ENCODE measurements at places on chromosomes 2 and 18. TPM values are rescaled to one million over a fixed set of nuclear protein-coding genes. Genes with fewer than 3 reads are reported as not detected.

- peak; percentile 30 for DNase-seq
Observed at GRCh38 chr2:149313512-149313972, 16.8 kb upstream of the LYPD6 start.

DNA sequence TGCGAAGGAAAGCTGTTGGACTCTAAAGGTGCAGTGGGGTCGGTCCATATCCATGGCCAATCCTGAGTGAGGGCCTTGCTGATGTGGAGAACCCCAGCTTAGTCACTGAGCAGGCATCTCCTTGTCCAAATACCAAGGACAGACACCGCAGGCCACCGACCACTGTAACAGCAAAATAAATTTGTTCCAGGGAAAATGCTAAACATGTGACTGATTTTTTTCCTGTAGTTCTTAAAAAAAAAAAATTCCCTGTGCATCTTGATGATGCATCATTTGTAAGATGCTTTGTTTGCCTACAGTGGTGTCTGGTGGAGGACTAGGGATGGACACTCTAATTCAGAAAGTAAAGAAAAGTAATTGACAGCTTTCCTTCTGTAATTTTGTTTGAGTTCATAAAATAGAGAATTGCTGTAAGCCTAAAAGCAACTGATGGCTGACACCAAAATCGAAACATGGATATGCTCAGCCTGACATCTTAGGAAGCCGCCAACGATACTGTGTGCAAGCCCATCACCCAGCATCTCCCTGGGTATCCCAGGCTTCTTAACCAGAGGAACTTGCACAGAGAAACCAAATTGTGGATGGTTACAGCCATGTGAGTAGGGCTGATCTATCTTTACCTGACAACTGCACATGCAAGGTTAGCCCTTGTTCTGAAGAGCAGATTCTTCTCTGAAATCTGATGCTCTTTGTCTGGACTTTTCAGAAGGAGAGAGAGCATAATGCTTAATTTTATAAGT lies 188.6 kb downstream of the ARL4C start:
- peak; percentile 44 for DNase-seq

- no peak for DNase-seq
Observed at GRCh38 chr2:42286268-42286946, 74.6 kb downstream of the COX7A2L start.

DNA sequence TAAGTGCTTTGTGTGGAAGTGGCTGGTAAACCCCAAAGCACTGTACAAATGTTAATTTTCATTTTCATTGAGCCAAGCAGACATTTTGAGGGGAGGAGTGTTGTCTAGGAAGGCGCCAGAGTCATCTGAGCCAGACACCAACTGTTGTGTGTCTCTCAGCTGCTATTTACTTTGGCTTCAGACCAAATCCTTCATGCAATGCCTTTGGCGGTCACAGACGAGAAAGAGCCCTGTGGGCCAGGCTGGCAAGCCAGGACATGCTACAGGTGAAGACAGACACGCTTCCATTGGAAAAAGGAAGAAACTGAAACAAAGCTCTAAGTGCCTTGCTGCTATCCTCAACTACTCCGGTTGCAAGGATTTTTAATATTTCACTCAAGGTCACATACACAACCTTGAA lies 115.4 kb upstream of the CDC42EP3 start:
- no peak for DNase-seq

- no peak for DNase-seq
Observed at GRCh38 chr18:35661483-35662146, 80.1 kb downstream of the GALNT1 start.

DNA sequence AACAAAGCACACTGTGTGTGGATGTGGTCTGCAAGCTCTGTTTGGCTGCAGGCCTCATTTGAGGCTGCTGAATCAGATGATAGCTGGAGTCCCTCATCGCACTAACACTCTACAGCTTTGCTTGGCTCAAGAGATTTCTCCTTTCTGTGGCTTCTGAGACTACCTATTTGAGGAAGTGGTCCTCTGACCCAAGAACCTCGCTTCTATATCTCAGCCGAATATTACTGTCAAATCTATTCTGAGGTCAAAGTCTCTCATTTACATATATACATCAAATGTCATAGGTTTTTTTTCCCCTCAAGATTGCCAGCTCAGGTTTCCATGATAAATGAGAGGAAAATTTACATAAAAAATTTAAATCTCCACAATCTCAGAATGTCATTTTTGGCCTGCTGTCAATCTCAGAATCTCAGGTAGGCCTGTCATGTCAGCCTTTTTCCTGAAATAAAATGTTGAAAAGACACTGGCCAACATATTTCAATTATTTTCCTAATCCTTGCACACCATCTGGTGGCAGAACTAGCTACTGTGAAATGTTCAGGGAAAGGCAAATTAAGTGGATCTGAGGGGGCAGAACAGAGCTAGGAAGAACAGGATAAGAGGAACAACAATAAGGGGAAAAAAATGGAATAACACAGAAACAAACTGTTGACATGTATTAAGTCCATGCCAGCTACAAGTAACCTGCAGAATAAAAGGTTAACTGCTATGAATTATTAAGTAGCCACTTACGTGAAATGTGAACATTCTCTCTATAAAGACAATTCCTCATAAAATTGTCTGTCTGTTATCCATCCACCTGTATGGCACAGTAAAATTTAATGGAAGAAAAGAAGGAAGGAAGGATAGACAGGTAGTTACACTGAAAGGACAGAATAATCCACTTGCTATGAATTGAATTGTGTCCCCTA lies 39.3 kb downstream of the AP1S3 start:
- peak; percentile 16 for DNase-seq

Gene OR6B2
- polyA plus RNA-seq, result not detected
